ENCODE measurements at places on chromosomes 3 and 15.
A peak's percentile ranks its signal among the peaks of the same experiment; 100 is the strongest.

- H3K4me3 ChIP-seq, result no peak overlapping the region
- H3K36me3 ChIP-seq, result no peaks in the 10 kb centered on the region
- H3K4me1 ChIP-seq, result no peaks in the 10 kb centered on the region
- no peaks in the 10 kb centered on the region for H3K27me3 ChIP-seq
Measured at GRCh38 chr3:65647369-65647768, 391.3 kb downstream of the MAGI1 start.

GRCh38 chr3:84991422-84991900 is 32.7 kb downstream of the CADM2 start:
- no peak overlapping the region for H3K4me3 ChIP-seq
- DNase-seq, result no peak
- H3K36me3 ChIP-seq, result no peaks in the 10 kb centered on the region
- H3K27me3 ChIP-seq, result no peaks in the 10 kb centered on the region
- H3K4me1 ChIP-seq, result no peaks in the 10 kb centered on the region

- peaks cover 10% of the 10 kb centered on the region for H3K4me1 ChIP-seq
- H3K27ac ChIP-seq, result no peak overlapping the region
- no peaks in the 10 kb centered on the region for H3K36me3 ChIP-seq
Measured at GRCh38 chr15:68208636-68209240, 3.6 kb upstream of the CALML4 start.

GRCh38 chr3:126205717-126206655 is 25.6 kb upstream of the ALDH1L1 start:
- no peak for DNase-seq
- H3K36me3 ChIP-seq, result no peaks in the 10 kb centered on the region
- no peaks in the 10 kb centered on the region for H3K27me3 ChIP-seq
- H3K4me3 ChIP-seq, result no peak overlapping the region
- no peaks in the 10 kb centered on the region for H3K4me1 ChIP-seq

DNA sequence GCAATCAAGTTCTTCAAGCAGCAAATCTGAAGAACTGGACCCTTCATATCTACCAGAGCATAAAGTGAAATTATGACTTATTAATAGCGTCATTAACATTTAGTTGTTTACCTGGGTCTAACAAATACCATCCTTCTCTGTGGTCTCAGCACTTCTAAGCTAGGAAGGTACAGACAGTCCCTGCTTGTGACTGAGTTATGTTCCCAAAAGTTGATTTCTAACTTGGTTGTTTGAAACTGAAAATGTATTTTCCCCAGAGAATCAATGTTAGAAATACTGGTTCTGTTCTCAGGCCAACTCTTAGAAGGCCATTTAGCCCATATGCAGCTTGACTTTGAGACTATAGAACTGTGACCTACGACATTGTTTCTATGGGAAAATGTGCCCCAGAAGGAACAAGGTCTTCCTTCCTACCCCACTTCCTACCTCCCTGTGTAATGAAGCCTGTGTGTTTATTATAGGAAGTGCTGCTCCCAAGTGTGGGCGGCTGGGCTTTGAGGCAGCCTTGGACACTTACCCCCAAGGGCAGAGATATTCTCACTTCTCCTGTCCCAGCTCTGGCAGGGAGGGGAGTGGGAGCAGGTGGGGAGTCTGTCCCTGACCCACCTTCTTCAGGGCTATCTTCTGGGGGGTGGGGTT is 12.2 kb upstream of the MAPK6 start:
- H3K27ac ChIP-seq, result no peak overlapping the region
- no peaks in the 10 kb centered on the region for H3K36me3 ChIP-seq
- no peak for DNase-seq
- H3K27me3 ChIP-seq, result no peaks in the 10 kb centered on the region

- no peaks in the 10 kb centered on the region for H3K27me3 ChIP-seq
- no peaks in the 10 kb centered on the region for H3K4me1 ChIP-seq
- H3K4me3 ChIP-seq, result no peak overlapping the region
- H3K27ac ChIP-seq, result no peak overlapping the region
- DNase-seq, result no peak
Measured at GRCh38 chr15:59532770-59533379, 78.7 kb upstream of the GCNT3 start.

- no peaks in the 10 kb centered on the region for H3K4me1 ChIP-seq
- H3K4me3 ChIP-seq, result peak overlapping the region; percentile 25
- no peak for DNase-seq
- no peak overlapping the region for H3K27ac ChIP-seq
- H3K36me3 ChIP-seq, result no peaks in the 10 kb centered on the region
Measured at GRCh38 chr3:129974833-129975704, 549 bp downstream of the TRH start.

- H3K36me3 ChIP-seq, result peaks cover 14% of the 10 kb centered on the region
- DNase-seq, result peak; percentile 95
- H3K4me3 ChIP-seq, result no peak overlapping the region
- no peaks in the 10 kb centered on the region for H3K27me3 ChIP-seq
- peak overlapping the region; percentile 94 for H3K27ac ChIP-seq
Measured at GRCh38 chr3:39141171-39141995, 12.0 kb downstream of the CSRNP1 start.

- no peaks in the 10 kb centered on the region for H3K36me3 ChIP-seq
- H3K27ac ChIP-seq, result no peak overlapping the region
- DNase-seq, result no peak
- H3K27me3 ChIP-seq, result no peaks in the 10 kb centered on the region
- no peak overlapping the region for H3K4me3 ChIP-seq
- no peaks in the 10 kb centered on the region for H3K4me1 ChIP-seq
Measured at GRCh38 chr15:31498329-31498728, 171.7 kb downstream of the KLF13 start.

DNA sequence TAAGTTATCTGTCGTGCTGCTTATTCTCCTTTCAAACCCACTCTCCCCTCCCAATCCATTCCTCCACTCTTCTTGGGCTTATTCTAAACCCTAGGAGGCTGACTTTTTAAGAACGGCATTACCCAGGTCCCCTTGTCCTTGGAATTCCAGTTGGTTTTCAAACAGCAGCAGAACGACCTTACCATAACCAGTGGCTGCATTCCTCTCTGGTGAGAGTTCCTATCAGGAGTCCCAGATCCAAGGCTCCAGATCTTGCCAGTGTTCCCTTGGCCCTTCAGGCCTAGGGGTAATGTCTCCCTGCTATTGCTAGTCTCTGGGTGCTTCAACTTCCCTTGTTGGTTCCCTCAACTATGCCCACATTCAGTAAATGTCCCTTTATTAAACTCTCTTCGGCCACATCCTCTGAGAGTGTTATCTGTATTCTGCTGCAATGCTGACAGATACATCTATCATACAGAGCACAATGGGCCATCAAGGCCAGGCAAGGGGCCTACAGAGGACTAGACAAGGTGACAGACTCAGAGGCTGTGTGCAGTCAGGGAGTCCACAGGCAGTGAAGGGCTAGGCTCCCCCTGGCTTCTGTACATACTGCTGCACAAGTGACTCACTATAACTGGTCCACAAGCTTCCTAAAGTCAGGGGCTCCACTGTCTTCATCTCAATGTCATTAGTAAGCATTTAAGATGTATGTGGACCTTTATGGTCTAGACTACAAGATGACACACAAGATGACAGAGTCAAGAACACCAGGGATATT is 10.1 kb downstream of the LYSMD2 start:
- H3K27me3 ChIP-seq, result no peaks in the 10 kb centered on the region
- peak overlapping the region; percentile 14 for H3K27ac ChIP-seq
- no peak overlapping the region for H3K4me3 ChIP-seq
- H3K4me1 ChIP-seq, result no peaks in the 10 kb centered on the region
- no peaks in the 10 kb centered on the region for H3K36me3 ChIP-seq

- DNase-seq, result no peak
- H3K4me1 ChIP-seq, result no peaks in the 10 kb centered on the region
- no peaks in the 10 kb centered on the region for H3K36me3 ChIP-seq
- H3K4me3 ChIP-seq, result no peak overlapping the region
- no peaks in the 10 kb centered on the region for H3K27me3 ChIP-seq
Measured at GRCh38 chr3:47533996-47534454, 20.5 kb upstream of the ELP6 start.

GRCh38 chr3:23481011-23481615 is 278.0 kb downstream of the UBE2E2 start:
- no peak for DNase-seq
- no peaks in the 10 kb centered on the region for H3K27me3 ChIP-seq
- no peaks in the 10 kb centered on the region for H3K4me1 ChIP-seq
- no peaks in the 10 kb centered on the region for H3K36me3 ChIP-seq

DNA sequence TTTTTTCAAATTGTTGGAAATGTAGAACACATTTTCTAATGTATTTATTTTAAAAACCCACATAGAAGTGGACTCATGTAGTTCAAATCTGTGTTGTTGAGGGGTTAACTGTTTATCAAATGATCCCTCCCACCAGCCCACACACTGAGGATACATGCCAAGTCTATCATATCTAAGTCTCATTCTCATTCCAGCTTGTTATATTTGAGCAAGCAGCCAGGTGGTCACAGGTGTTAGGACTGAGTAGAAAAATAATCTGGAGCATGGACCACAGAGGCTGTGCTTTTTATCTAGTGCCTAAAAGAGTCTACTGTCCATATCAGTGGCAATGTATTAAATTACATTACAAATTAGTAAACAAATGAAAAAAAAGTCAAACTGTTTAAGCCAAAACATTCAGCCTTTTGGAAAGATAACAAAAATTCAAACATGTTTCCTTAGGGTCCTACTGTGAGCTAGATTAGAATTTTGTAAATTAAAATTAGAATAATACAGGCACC is 20.7 kb upstream of the SPESP1 start:
- no peak overlapping the region for H3K27ac ChIP-seq
- no peaks in the 10 kb centered on the region for H3K36me3 ChIP-seq
- no peaks in the 10 kb centered on the region for H3K27me3 ChIP-seq
- H3K4me1 ChIP-seq, result no peaks in the 10 kb centered on the region
- H3K4me3 ChIP-seq, result no peak overlapping the region

GRCh38 chr15:91316126-91316525 is 216.1 kb downstream of the SV2B start:
- no peak overlapping the region for H3K4me3 ChIP-seq
- H3K4me1 ChIP-seq, result no peaks in the 10 kb centered on the region
- H3K36me3 ChIP-seq, result no peaks in the 10 kb centered on the region
- no peak for DNase-seq
- no peak overlapping the region for H3K27ac ChIP-seq
- no peaks in the 10 kb centered on the region for H3K27me3 ChIP-seq

- H3K4me1 ChIP-seq, result no peaks in the 10 kb centered on the region
- no peaks in the 10 kb centered on the region for H3K36me3 ChIP-seq
- no peak overlapping the region for H3K4me3 ChIP-seq
- no peaks in the 10 kb centered on the region for H3K27me3 ChIP-seq
- no peak for DNase-seq
- H3K27ac ChIP-seq, result no peak overlapping the region
Measured at GRCh38 chr3:177085794-177086193, 111.5 kb downstream of the TBL1XR1 start.

DNA sequence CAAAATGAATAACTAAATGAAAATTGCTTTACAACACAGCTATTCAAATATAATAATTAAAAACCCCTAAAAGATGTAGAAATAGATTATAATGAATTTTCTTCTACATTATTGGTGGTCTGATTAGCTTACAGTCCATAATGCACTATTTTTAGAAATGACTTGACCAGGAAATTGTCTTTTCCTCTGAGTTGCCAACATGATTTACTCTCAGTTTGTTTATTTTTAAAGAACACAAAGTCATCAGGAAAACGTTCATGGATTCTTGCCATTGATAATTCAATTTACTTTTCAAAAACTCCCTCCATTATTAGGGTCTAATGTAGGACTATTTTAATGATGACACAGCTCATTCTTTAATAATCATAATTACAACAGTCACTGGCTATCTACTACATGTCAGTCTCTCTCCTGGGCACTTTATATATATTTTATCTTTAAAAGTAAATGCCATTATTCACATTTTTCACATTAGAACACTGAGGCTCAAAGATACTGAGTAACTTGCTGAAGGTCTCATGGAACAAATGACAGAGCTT is 1.1 kb downstream of the TM4SF18 start:
- no peaks in the 10 kb centered on the region for H3K4me1 ChIP-seq
- H3K27me3 ChIP-seq, result no peaks in the 10 kb centered on the region
- H3K27ac ChIP-seq, result peak overlapping the region; percentile 68
- H3K4me3 ChIP-seq, result no peak overlapping the region
- DNase-seq, result no peak

- H3K4me1 ChIP-seq, result no peaks in the 10 kb centered on the region
- H3K4me3 ChIP-seq, result no peak overlapping the region
- no peak for DNase-seq
- H3K36me3 ChIP-seq, result no peaks in the 10 kb centered on the region
Measured at GRCh38 chr3:56918111-56918568, 116.4 kb upstream of the ARHGEF3 start.

DNA sequence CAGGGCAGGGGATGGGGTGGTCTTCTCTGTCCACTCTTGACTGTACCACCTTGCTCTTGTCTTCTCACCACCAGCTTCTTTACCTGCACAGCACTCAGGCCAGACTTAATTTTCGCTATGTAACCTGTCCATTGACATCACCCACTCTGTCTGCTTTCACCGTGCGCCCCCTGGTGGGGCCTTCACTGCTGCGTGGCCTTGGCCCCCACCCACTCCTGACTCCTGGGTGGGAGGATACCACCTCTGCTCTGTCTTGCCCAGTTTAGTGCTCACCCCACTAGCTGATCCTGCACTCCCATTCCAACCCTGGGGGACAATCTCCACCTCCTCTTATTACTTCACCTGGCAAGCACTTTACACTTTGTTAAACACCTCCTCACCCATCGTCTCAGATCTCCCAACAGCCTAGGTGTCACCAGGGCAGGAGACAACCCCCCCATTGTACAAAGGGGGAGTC is 17.7 kb downstream of the PTH1R start:
- no peak overlapping the region for H3K27ac ChIP-seq
- H3K36me3 ChIP-seq, result no peaks in the 10 kb centered on the region
- H3K4me3 ChIP-seq, result no peak overlapping the region
- peaks cover 7% of the 10 kb centered on the region for H3K27me3 ChIP-seq
- peak; percentile 54 for DNase-seq

DNA sequence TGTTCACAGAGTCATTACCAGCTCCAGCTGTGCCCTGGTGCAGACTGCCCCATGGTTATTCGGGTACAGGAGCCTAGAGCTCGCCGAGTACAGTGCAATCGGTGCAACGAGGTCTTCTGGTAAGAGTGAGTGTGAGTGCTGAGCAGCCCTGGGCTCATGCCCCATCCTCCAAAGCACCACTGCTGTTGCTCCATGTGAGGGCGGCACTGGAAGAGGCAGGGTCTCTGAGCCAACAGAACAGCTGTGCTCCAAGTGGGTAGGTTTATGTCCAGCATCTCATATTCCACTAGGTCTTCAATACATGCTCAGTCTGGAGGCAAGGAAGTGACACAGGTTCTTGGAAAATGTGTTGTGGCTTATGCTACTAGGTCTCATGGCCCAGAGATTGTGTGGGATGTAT is 19.5 kb upstream of the P4HTM start:
- H3K4me1 ChIP-seq, result no peaks in the 10 kb centered on the region
- H3K36me3 ChIP-seq, result peaks cover 5% of the 10 kb centered on the region
- no peak for DNase-seq
- no peaks in the 10 kb centered on the region for H3K27me3 ChIP-seq

- no peaks in the 10 kb centered on the region for H3K4me1 ChIP-seq
- H3K27ac ChIP-seq, result no peak overlapping the region
- no peaks in the 10 kb centered on the region for H3K27me3 ChIP-seq
Measured at GRCh38 chr3:57927916-57928315, 80.3 kb upstream of the FLNB start.

GRCh38 chr15:73800662-73801345 is 47.7 kb upstream of the INSYN1 start:
- H3K4me1 ChIP-seq, result no peaks in the 10 kb centered on the region
- H3K4me3 ChIP-seq, result no peak overlapping the region
- H3K36me3 ChIP-seq, result no peaks in the 10 kb centered on the region
- H3K27ac ChIP-seq, result peak overlapping the region; percentile 76

All from breast epithelium (tissue), 4 donors.